Esophagus squamous epithelium (tissue), 5 donors: ENCODE measurements at places on chromosomes 7 and 10.

DNA sequence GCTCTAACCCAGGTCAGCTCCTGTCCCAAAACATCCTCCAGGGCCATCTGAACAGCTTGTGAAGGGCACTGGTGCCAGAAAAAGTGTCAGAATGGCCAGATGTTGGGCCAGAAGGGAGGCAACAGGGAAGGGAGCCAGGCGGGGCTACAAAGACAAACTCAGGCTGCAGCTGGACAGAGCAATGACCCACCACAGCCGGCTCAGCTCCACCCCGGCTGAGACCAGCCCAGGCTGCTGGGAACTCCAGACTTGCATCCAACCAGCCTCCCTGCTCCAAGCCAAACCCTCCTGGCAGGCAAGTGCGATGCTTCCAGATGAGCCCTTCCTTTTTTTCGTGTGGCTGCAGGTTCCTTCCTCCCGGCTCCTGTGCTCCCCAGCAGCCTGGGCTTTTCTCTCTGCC, 466.9 kb downstream of the PTPRN2 start:
- no peak for DNase-seq

GRCh38 chr10:93755443-93756116, 2.2 kb upstream of the LGI1 start:
- no peak for DNase-seq

DNA sequence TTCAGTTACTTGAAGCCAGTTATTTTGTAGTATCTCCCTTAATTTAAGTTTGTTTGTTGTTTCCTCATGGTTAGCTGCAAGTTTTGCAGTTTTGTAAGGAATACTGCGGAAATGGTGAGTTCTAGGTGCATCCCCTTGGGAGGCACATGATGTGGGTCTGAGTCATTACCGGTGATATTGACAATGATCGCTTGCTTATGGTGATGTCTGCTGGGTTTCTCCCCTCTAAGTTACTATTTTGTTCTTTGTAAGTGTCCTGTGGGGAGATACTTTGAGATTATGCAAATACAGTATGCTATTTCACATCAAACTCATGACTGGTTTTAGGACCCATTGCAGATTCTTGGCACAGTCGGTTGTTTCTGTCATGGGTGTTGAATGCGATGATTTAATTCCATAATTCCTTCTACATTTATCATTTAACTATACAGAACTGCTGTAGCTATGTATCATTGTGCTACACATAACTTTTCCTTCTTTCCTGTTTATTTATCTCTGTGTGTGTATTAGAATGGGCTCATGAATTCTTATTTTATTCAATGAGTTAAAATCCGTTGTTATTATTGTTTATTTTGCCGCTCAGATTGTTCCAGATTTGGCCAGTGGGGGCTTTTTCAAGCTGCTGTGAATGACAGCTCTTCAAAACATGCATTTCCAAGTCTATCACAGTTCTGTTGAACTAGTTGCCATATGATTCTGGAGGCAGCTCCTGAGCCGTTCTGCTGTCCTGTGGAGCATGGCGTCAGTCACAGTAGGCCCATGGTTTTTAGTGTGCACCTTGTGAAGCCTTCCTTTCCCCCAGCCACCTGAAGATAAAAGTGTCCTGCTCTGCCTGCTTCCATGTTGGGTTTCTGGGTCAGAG, 18.4 kb downstream of the TSPAN14 start:
- DNase-seq = no peak

DNA sequence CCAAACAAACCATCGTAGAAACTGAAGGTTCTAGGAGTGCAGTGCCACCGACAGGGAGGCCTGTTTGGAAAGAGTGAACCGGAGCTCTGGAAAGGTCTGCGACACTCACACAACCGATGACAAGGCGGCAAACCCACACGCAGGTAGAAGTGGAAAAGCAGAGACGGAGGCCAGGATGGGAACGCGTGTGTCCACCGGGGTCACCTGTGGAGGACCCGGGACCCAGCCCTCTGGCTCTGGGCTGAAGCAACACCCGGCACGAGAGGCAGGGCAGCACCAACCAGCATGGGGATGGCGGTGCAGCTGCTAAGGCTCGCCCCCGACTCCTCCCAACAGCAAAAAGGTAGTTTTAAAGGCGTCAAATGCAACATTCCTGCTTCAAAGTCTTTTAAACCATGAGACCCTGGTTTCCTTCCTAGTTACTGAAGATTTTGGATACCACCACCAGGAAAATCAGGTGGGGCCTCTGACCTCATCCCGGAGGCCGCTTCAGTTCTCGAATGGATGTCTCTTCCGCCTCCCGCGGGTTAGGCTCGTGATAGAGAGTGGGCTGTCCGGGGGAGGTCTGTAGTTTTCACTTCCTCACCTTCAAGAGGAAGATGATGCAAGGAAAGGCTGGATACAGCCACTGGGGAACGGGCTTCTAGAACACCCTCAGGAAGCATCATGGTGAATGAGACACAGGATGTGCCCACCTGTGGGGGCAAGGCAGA, 115.5 kb downstream of the SMURF1 start:
- no peak for DNase-seq

DNA sequence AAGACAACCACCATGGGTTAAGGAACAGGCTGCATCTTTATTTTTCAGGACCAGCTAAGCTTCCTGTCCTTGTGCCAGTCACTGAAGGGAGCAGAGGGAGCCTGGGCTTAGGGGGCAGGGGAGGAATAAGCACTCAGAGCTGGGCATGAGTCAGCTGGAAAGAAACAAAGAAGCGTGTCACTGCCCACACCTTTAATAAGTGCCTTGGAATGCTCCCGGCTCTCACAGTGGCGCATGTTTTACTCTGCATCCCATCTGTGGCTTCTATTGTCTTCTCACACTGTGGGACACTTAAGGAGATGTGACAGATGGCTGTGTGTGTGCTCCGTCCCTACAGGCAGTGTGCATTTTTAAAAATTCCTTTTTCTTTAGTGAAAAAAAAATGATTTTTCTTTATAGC, 71.7 kb downstream of the MTURN start:
- no peak for DNase-seq

- DNase-seq = no peak
These were observed 93.8 kb downstream of the ADD3 start for GRCh38 chr10:110101464-110102144.

GRCh38 chr10:106775127-106775526, 389.4 kb downstream of the SORCS1 start:
- DNase-seq = no peak

DNA sequence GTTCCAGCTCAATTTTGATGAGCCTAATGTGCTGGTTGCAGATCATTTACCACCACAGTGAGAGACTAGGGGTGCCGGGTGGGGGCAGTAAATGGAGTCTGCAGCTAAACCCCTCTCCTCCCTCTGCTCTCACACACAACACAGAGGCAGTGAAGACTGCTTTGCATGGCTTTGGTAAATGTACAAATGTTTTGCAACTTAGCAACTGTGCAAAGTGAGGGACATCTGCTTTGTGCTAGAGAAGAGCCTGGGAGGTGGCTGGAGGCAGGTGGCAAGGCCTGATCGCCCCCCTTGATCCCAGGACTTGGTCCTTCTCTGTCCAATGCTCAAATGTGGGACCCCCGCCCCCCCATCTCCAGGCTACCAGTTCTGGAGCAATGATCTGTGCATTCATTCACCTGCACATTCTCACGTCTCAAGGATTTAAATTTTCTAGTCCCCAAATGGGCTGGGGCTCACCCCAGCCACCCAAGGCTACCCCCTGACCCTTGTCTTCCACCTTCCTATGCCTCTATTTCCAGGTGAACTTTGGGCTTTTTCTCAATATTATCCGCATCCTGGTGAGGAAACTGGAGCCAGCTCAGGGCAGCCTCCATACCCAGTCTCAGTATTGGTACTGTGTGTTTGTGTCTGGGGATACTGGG, 11.6 kb downstream of the GHRHR start:
- no peak for DNase-seq

DNA sequence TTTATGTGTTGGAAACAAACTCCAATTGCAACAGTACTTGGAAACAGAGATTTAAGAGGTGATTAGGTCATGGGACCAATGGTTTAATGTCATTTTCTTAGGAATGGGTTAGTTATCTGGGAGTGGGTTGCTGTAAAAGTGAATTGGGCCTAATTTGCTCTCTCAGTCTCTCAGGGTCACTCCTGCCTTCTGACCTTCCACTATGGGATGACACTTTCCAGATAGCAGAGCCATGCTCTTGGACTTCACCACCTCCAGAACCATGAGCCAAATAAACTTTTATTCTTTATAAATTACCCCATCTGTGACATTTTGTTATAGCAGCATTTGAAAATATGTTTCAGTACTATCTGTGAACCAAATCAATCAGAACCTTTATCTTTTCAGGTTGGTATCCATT, 1509.1 kb downstream of the REEP3 start:
- DNase-seq = no peak

- DNase-seq = no peak
These were observed 17.2 kb upstream of the PSAP start for GRCh38 chr10:71868192-71868697.

- no peak for DNase-seq
These were observed 4.6 kb downstream of the LFNG start for GRCh38 chr7:2523941-2524807.

DNA sequence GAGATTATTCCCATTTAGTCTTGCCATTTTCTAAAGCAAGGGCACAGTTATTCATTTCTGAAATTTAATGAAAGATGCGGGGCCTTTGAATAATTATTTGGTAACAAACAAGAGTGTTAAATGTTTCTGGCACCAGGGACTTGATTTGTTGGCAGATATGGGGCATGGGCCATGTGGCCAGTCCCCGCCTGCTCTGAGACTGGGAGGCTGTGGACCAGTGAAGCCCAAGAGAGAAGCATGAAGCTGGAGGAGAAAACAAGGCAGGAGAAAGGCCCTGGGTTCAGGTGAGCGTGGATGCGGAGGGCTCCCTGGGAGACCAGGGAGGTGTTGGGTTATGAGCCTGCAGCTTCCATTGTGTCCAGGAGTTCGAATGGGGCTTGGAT, 378.5 kb downstream of the TCERG1L start:
- DNase-seq = no peak

DNA sequence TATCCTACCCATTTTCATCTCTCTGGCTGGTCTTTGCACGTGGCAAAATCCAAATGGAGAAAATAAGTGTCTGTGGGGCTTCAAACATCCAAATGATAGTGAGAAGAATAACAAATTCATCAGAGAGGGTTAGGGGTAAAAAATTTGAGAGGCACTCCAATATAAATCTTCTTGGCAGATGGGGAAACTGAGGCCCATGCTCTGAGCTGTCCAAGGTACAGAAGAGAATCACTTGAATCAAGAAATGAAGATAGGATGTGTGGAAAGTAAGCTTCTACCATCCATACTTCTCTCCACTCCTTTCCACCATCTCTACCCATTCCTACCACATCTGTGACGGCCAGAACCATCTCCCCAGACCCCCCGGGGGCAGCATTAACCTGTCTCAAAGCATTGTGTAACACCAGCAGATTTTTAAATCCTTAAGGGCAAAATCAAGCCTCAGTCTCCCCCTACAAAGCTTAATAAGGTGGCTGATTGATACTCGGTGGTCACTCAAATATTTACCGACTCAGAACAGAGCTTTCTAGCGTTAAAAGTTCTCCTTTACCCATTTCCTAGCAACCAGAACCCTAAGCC, 818 bp downstream of the GOT1 start:
- no peak for DNase-seq

DNA sequence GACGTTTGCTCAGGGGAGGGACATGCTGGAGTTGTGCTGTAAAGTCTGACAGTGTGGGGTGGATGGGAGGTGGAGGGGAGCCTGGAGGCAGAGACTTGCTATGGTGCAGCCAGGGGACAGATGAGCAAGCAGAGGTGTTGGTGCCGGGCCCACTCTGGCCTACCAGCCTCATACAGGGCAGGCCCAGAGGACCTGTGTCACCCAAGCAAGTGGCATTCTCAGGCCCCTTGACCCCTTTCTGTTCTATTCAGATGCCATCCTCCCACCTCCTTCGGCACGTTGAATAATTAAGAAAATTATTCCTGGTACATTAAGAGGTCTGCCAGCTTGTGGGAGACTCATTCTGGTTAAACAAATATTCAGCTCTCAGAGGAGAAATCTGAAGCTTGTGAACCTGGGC, 8.5 kb downstream of the WDFY4 start:
- no peak for DNase-seq

- DNase-seq = no peak
These were observed 72.8 kb downstream of the ALOX5 start for GRCh38 chr10:45446858-45447257.

DNA sequence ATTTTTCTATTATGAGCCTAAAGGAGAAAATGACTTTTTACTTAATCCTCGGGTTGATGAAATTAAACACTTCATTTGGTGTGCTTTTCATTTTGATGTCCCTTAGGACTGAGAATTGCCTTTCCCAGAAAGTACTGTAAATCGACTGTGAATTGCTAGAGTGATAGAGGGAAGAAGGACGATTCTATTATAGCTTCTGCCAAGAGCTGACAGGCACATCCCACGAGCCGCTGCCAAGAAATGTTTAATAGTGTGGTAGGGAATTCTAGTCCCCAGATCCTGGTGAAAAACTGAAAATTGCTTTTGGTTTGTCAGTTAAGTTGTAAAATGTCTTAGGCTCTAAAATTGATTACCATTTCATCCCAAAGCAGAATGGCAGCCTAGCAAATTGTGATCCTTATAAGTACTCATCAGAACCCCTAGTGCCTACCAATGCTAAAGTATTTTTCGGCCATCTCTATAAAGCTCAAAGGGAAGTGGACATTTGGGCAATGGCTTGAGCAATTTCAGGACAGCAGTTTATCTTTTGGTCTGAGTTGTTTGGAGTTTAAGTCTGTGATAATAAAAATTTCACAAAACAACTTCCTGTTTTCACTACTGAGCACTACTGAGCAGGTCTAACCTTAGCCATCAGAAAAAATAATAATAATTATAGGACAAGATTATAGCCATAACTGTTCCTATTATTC, 44.6 kb upstream of the HYCC1 start:
- DNase-seq = no peak

DNA sequence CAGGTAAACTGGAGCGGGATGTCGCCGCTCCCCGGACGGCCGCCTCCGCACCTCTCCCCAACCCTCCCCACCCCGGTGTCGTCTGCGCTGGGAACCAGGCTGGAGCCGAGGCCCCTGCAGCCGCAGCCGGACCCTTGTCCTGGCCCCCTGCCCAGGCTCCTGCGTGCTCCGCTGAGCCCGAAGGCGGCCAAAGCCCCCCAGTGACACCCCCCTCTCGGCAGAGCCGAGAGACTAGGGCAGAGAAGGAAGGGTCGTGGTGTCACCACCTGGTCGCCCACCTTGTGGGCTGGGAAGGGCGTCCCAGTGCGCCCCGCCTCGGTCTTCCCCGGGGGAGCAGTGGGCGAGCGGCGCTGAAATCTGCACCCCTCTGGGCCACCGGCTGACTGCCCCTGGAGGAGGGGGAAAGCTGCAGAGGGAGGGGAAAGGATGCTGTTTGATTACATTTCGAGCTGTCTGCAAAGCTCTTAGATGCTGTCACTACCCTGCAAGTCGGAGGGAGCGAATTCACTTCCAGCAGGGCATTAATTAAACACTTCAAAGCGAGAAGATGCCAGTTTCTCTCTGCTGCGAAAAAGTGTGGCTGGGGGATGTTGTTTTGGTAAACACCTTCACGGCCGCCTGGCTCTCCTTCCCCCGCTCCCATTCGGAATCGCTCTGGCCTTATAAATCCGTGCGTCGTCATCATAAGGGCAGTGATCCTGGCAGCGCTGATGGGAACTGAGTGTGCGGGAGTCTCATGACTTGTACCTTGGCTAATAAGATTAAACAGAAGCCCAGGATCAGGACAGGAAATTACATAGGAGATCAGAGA, 622 bp downstream of the DYNC1I1 start:
- DNase-seq = no peak

GRCh38 chr10:79248341-79249185, 98.7 kb upstream of the PPIF start:
- DNase-seq = no peak

GRCh38 chr10:95606922-95607321, 45.8 kb upstream of the SORBS1 start:
- no peak for DNase-seq
